ENCODE measurements at places on chromosomes 2 and 18. TPM values are rescaled to one million over a fixed set of nuclear protein-coding genes. Genes with fewer than 3 reads are reported as not detected.

GRCh38 chr2:204479557-204479956 lies 65.7 kb upstream of the PARD3B start:
- peak; percentile 22 for DNase-seq

DNA sequence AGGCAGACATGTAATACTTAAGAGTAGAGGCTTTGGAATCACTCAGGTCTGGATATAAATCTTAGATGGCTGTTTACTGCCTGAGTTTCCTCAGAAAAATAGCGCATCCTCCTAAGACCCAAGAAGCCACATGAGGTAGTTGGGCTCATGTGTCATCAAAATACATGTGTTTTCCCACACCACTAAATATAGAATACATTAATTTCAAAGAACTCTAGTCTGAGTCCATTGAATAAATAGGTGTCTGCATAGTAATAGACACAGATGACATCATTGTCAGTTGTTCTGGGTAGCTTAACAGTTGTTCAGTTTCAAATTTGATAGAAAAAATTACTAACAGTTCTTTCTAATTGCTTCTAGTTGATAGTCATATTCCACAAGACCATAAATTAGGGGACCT lies 9.6 kb downstream of the PPP1R1C start:
- no peak for DNase-seq

GRCh38 chr2:136394136-136395060 lies 276.4 kb upstream of the CXCR4 start:
- DNase-seq = no peak

- DNase-seq = no peak
Measured at GRCh38 chr2:32633040-32633439, 5.2 kb downstream of the TTC27 start.

TSPYL6 gene
- total RNA-seq = not detected

POMC gene
- 0.32 TPM for total RNA-seq

- no peak for DNase-seq
Measured at GRCh38 chr2:130135692-130136541, 6.9 kb upstream of the POTEF start.

GRCh38 chr2:149205143-149205542 lies 125.2 kb upstream of the LYPD6 start:
- no peak for DNase-seq

DNA sequence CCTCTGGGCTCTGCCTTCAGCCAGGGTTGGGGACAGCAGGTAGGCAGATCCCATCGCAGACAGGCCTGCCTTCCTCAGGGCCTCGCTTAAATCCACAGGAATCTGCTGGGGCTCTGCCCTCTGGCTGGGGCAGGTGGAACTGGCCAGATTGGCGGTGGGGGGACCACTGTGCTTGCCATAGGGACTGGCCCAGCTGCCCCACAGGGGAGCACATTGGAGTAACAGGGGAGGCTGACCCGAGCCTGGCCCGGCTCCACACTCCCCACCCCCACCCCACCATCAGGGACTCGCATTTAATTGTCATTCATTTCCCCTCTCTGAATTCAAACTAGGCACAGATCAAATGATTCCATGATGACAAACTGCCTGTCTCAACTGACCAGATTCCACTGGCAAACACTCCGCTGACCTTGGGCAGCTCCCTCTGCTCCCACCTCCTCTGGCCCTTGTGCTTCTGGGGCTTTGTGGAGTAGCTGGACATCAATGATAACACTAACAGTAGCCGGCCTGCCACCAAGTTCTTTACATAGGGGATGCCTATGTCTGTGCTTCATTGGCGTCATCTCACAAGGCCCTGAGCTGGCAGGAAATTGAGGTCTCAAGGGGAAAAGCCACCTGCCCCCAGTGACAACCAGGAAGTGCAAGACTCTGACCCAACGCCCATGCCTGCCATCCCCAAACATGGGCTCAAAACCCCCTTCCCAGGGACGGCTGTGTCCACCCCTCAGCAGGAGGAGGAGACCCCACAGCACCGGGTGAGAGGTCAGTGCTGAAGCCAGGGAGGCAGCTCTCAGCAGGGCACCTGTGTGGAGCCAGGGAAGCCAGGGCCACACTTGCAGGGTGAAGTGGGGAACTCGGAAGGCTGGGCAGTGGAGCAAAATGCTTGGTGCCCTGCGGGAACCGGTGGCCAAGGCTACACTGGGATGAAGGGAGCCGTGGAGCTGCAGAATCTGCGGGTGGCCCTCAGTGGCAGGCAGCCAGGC lies 2.1 kb upstream of the B3GNT7 start:
- no peak for DNase-seq

DNA sequence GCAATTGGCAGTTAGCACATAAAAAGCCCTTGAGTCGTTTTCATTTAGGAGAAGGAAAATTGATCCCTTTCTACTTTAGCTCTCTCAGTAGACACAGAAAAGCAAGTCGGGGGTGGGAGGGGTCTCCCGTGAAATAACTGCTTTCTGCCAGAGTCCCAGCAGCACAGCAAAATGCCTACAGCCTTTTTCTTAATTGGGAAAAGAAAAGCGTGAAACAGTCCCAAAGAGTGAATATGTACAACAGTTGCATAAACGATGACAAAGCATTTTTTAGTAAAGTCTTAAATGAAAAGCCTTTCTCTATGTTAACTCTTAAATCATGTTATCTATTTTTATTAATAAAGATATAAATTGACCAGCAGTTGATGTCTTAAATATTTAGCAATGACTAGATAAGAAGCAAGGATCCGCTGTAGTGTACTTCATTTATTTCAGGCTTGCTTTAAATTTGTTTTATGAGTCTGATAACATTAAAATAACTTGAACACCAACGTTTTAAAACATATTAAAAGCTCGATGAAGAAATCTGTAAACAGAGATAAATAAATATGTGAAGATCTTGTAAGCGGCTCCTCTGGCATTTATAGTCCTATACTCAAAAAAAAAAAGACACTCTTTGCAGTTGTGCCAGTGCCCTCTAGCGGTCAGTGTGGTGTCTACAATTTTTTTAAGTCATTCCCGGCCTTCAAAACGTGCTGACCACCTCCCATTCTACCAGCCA lies 42.3 kb upstream of the ATIC start:
- DNase-seq = peak; percentile 91

DNA sequence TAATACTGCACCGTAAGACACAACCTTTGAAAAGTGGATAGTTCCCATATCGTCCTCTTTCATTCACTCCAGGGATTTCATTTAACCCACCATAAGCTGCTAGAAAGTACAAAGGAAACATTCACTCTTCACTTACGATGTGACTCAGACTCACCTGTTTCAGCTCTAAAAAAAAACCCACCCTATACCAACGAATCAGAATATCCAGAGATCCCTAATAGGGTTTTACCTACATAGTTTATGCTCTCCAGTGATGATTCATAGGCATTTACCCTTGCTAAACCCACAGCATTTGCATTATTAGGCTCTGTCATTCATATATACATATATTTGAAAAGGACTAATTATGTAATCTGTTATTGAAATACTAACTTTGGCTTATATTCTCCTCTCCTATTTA lies 60.2 kb downstream of the PRPF40A start:
- DNase-seq = no peak

FOXI3 gene
- total RNA-seq = not detected

DNA sequence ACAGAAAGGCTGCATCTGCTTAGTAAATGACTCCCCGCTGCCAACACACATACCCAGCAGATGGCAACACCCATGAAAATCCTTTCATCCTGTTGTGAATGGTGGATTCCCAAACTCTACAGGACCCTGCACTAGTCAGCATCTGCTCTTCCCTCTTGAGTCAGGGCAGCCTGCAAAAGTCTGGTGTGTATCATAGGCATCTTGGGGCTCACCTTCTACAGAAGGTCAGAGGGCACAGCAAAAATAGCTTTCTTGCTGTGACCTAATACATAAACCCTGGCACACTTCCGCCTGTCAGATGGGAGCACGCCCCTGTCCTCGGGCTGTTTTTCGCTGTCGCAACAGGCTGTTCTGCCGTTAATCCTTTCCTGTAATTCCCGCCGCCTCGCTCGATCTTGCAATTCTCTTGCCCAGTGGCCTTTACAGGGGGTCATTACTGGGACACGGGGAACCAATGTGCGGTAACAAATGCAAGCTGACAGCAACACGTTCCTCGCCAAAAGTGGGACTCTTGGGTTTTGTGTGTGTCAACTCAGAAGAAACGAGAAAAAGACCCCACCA lies 19.9 kb upstream of the SCYGR1 start:
- peak; percentile 86 for DNase-seq

DNA sequence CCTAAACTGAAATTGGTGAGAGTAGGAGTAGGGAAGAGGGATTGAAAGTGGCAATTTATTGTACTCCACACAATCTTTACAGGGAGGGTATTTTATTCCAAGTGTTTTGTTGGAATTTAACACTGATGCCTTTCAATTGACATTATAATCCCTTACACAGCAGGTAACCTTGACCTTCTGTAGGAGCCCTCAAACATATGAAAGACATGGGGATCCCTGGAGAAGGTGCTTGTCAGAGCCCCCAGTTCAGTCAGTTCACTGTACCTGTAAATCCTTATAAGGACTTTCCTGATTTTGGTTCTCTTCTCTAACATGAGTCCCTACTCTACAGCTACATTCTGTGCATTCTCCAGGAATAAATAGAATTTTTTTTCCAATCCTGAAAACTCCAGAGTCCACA lies 384.9 kb upstream of the NRP2 start:
- no peak for DNase-seq

MAP3K19 gene
- total RNA-seq = not detected

DNA sequence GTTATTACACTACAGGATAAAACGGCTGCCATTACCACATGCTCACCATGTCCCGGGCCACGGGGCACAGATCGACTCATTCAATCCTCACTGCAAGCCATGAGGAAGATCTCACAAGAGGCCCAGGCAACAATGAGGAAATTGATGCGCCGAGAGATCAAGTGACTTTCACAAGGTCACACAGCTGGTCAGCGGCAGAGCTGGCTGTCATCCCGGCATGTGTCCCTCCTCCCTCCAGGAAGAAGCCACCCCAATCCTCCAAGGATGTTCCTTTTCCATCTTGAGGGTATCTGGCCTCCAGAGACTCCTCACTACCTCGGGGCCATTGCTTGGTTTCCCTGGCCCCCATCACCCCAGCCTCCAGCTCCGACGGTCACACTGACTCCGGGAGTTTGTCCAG lies 65.3 kb upstream of the GLI2 start:
- no peak for DNase-seq

DSC2 gene
- total RNA-seq = not detected

- no peak for DNase-seq
Measured at GRCh38 chr2:203737360-203737759, 30.9 kb downstream of the CD28 start.

- no peak for DNase-seq
Measured at GRCh38 chr2:136319237-136319636, 201.3 kb upstream of the CXCR4 start.

DSC1 gene
- not detected for total RNA-seq

DNA sequence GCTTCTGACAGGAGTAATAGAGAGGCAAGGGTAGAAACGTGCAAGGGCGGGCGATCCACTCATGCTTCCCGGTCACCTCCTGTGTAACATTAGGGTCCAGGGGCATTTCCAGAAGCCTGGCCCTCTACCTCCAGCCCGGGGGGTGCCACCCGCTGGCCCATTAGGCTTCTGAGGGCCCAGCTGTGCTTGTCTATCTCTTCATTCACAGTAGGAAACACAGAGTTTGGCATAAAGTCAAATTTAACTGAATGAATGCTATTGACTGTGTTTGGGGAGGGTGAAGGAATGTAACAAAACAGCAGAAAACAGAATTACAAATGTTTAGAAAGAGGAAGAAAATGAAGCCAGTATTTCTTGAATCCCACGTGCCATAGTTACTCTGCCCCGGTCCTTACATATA lies 112.4 kb upstream of the SLC66A3 start:
- no peak for DNase-seq

GRCh38 chr18:43601432-43601831 lies 324.1 kb upstream of the SYT4 start:
- no peak for DNase-seq

Measured in fibroblast of villous mesenchyme (primary cell).